H1 (cell line): ENCODE measurements at places on chromosomes 2 and 18.
A peak's percentile ranks its signal among the peaks of the same experiment; 100 is the strongest.

DNA sequence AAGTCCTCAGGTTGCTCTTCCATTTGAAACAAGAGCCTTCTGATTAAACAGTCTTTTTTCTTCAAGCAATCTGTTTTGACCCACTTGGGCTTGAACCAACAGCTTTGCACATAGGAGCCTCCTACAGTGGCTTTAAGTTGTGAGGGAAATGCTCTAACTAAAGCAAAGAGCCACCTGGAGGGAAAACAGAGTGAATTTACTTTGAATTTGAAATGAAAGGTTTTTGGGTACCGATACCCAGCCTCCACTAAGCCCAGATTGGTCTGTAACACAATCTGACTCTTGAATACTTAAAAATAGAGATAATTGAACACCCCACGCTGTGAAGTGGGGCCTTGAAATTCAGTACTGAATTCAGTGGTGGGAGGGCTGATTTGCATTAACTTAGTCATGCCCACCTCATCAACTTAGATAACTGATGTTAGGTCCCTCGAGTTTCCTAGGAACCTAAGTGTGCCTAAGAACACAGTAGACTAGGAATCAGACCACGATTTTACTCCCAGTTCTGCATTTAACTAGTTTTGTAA, 56.3 kb upstream of the ACVR1C start:
- H3K27me3 ChIP-seq: peaks cover 65% of the 10 kb centered on the region
- no peaks in the 10 kb centered on the region for H3K36me3 ChIP-seq
- H3K4me3 ChIP-seq: no peak overlapping the region
- DNase-seq: no peak

- DNase-seq: no peak
- no peak overlapping the region for H3K4me3 ChIP-seq
- no peaks in the 10 kb centered on the region for H3K4me1 ChIP-seq
Measured at GRCh38 chr2:119684518-119684917, 5.5 kb downstream of the TMEM177 start.

- no peak overlapping the region for H3K4me3 ChIP-seq
- no peak overlapping the region for H3K27ac ChIP-seq
- H3K36me3 ChIP-seq: no peaks in the 10 kb centered on the region
- H3K4me1 ChIP-seq: no peaks in the 10 kb centered on the region
Measured at GRCh38 chr2:226730481-226730880, 69.1 kb downstream of the IRS1 start.

DNA sequence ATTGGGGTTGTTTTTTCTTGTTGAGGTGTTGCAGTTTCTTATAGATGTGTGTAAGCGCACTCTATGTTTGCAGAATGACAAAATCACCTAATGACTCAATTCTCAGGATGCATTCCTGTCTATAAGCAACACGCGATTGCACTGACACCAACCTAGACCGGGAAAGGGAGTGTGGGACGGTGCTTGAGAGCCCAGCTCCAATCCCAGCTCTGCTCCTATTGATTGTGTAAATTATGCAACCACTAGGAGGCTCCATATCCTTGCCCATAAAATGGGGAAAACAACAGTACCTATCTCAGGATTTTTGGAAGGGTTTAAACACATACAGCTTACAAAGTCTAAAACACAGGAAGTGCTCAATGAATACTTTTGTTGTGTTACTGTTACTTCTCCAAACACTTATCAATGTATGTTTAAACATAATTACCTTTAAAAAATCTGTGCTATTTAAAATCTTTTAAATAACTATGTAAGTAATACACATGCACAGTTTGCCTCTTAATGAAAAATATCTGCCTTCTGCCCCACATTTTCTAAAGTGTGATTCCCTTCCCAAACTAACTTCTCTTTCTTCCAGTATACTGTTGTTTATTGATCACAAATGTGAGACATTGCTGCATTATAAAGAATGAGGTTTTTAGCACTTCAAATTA, 132.5 kb downstream of the SPHKAP start:
- no peak overlapping the region for H3K27ac ChIP-seq
- H3K4me3 ChIP-seq: no peak overlapping the region
- no peaks in the 10 kb centered on the region for H3K36me3 ChIP-seq
- no peaks in the 10 kb centered on the region for H3K4me1 ChIP-seq

- H3K27ac ChIP-seq: no peak overlapping the region
- DNase-seq: no peak
- H3K36me3 ChIP-seq: no peaks in the 10 kb centered on the region
- peaks cover 14% of the 10 kb centered on the region for H3K27me3 ChIP-seq
Measured at GRCh38 chr2:132670496-132671150, 618 bp upstream of the LYPD1 start.

- no peak overlapping the region for H3K4me3 ChIP-seq
- peaks cover 3% of the 10 kb centered on the region; the same call in 1 of the 2 replicates for H3K36me3 ChIP-seq
- peaks cover 1% of the 10 kb centered on the region for H3K27me3 ChIP-seq
- no peaks in the 10 kb centered on the region for H3K4me1 ChIP-seq
Measured at GRCh38 chr2:165920748-165921147, 32.8 kb downstream of the TTC21B start.

DNA sequence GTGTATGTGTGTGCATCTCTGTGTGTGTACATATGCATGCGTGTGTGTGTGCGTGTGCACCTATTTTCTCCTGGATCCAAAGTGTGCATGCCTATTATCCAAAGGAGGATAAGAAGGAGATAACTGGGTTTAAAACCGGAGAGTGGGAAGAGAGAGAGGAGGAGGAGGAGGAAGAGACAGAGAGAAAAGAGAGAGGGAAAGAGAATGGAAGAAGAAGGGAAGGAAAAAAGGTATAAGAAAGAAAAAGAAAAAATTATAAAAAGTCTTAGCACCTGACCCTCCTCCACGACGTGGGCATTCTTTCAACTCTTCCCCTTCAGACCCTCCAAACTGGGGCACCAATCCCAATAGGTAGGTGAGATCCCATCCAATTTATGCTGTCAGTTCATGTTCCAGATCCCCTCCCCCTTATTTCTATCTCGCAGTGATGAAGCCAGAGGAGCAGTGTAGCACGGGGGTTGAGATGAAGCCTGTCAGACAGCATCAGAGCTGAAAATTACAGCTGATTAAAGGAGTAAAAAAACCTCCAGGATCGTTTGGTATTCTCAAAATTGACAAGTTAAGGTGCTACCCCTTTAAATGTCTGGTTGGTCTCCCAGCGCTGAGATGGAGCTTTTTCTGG, 386.7 kb upstream of the ATP5MC3 start:
- H3K4me1 ChIP-seq: no peaks in the 10 kb centered on the region
- no peaks in the 10 kb centered on the region for H3K36me3 ChIP-seq
- no peak overlapping the region for H3K4me3 ChIP-seq
- DNase-seq: no peak
- no peaks in the 10 kb centered on the region for H3K27me3 ChIP-seq
- no peak overlapping the region for H3K27ac ChIP-seq

- DNase-seq: no peak
- H3K36me3 ChIP-seq: no peaks in the 10 kb centered on the region
- peaks cover 27% of the 10 kb centered on the region for H3K4me1 ChIP-seq
- H3K4me3 ChIP-seq: no peak overlapping the region
Measured at GRCh38 chr2:41950666-41950960, 97.2 kb upstream of the PKDCC start.

GRCh38 chr2:110674620-110675555, 3.0 kb downstream of the BUB1 start:
- H3K36me3 ChIP-seq: peaks cover 44% of the 10 kb centered on the region
- H3K4me3 ChIP-seq: peak overlapping the region; percentile 22; the same call in 1 of the 2 replicates
- no peak overlapping the region for H3K27ac ChIP-seq

- H3K36me3 ChIP-seq: no peaks in the 10 kb centered on the region
- no peaks in the 10 kb centered on the region for H3K4me1 ChIP-seq
- H3K27me3 ChIP-seq: no peaks in the 10 kb centered on the region
Measured at GRCh38 chr18:61248589-61248988, 84.6 kb upstream of the CDH20 start.

- no peak overlapping the region for H3K4me3 ChIP-seq
- H3K36me3 ChIP-seq: no peaks in the 10 kb centered on the region
- peaks cover 5% of the 10 kb centered on the region; the same call in 1 of the 2 replicates for H3K4me1 ChIP-seq
- H3K27ac ChIP-seq: no peak overlapping the region
- DNase-seq: no peak
- H3K27me3 ChIP-seq: no peaks in the 10 kb centered on the region
Measured at GRCh38 chr18:49631146-49631866, 69.4 kb downstream of the LIPG start.

- no peaks in the 10 kb centered on the region for H3K36me3 ChIP-seq
- no peak for DNase-seq
- H3K27ac ChIP-seq: peak overlapping the region; percentile 68; the same call in 1 of the 2 replicates
- H3K4me3 ChIP-seq: no peak overlapping the region
- H3K27me3 ChIP-seq: no peaks in the 10 kb centered on the region
Measured at GRCh38 chr2:88538362-88538917, 85.9 kb upstream of the FOXI3 start.

- H3K4me1 ChIP-seq: 0 out of 2 replicates have a peak, but pooled peaks cover 3% of the 10 kb centered on the region
- no peak overlapping the region for H3K27ac ChIP-seq
- DNase-seq: no peak
- H3K4me3 ChIP-seq: no peak overlapping the region
- H3K36me3 ChIP-seq: no peaks in the 10 kb centered on the region
Measured at GRCh38 chr2:239278361-239278760, 122.5 kb downstream of the HDAC4 start.

DNA sequence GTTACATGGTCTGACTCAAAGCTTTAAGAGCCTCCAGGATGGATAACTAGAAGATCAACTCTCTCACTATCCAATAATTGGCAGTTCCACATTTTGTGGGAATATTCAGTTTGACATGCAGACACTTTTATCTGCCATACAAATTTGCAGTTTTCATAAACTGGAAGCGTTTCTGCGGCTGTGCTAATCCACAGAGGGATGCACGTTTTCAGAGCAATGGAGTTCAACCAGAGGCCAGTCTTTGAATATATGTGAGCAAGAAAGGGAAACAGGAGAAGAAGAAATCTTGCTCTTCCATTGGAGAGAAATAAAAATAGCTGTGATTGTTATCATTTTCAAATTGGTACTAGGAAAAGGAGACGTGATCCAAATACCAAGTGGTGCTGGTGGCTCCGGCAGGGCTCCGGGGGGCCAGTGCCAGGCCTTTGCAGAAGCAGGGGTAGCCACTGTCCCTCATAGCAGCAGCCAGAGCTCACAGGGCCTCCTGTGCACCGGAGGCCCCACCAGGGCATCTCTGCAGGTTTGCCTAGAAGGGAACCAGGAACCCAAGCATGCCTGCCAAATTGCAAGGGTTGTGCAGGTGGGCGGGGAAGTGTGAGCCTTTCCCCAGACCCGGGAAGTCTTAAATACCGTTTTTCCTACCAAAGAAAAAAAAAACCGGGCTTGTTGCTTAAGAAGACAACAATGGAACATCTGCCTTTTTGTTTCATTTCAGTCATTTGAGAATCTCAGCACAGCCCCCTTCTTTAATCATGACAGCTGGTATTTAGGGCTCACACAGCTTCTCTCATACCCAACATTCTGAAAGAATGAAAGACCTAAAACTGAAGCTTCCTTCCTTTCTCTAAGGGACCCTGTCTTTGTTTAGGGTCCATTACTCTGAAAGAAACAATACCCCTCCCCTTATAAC, 791.1 kb upstream of the SOX11 start:
- H3K27me3 ChIP-seq: no peaks in the 10 kb centered on the region
- H3K36me3 ChIP-seq: no peaks in the 10 kb centered on the region

- no peak overlapping the region for H3K27ac ChIP-seq
- H3K4me3 ChIP-seq: no peak overlapping the region
- peaks cover 18% of the 10 kb centered on the region for H3K4me1 ChIP-seq
- DNase-seq: no peak
- no peaks in the 10 kb centered on the region for H3K27me3 ChIP-seq
- no peaks in the 10 kb centered on the region for H3K36me3 ChIP-seq
Measured at GRCh38 chr2:64283006-64283570, 138.9 kb upstream of the PELI1 start.

DNA sequence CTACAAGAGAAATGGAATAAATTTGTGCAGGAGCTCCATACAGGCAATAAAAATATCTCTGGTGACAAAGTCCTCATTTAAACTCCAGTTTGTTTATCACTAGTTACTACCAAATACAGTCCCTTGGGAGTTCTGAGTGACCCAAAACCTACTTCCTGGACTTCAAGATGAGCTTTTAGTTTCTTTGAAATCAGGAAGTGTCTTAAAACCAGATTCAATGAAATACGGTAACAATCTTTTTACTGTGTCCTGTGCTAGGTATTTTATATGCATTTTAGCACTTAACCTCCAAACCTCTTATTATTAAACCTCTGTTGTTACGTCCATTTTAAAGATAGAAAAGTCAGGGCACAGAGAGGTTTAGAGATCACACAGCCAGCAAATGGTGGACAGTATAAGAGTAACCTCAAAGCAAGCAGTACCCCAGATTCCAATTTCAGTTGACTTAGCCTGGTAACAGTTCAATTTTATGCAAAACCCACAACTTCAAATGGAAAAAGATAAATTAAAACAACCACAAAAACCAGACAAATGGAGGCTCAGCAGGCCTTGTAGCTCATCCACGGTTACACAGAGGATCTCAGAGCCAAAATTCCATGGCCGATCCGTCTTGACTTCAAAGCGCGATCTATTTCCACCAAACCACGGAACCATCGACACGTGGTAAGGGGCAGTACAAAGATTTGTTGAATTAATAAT, 1.3 kb upstream of the KCMF1 start:
- no peaks in the 10 kb centered on the region for H3K27me3 ChIP-seq
- peak overlapping the region; percentile 95 for H3K4me3 ChIP-seq
- peaks cover 27% of the 10 kb centered on the region for H3K36me3 ChIP-seq
- no peaks in the 10 kb centered on the region; the same call in 1 of the 2 replicates for H3K4me1 ChIP-seq
- peak overlapping the region; percentile 95 for H3K27ac ChIP-seq

DNA sequence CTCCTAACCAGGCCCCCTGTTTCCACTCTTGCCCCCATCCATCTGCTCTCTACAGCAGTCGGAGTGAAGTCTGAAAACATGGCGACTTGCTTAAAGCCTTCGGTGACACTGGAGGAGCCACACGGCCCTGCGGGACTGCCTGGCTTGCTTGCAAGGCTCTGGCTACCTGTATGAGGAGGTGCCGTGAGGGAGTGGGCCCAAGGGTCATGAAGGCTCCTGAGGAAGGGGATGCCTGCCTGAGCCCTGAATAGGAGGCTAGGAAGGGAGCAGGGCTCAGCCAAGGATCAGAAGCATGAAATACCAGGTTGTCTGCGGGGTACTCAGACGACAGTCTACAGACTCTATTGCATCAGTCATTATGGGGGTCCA, 75.4 kb downstream of the EMX1 start:
- H3K4me3 ChIP-seq: no peak overlapping the region
- H3K27me3 ChIP-seq: no peaks in the 10 kb centered on the region
- no peak overlapping the region for H3K27ac ChIP-seq
- no peak for DNase-seq

DNA sequence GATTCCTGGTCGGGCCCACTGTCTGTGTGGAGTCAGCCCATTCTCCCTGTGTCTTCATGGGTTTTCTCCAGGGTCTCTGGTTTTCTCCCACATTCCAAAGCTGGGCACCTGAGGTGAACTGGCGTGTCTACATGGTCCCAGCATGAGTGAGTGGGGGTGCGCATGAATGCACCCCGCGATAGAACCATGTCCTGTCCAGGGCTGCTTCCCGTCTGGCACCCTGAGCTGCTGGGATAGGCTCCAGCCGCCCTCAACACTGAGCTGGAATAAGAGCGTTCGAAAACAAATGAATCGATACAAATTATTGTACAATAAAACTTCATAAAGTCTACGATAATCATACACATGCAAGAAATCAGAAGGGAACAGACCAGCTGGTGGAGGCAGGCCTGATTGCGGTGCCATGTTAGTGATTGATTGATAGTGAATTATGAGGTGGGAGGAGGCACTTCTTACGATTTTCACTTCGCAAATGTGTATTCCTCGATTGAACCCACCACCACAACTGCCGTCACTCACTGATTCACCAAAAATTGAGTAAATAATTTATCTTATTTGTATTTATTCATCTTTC, 186.6 kb downstream of the MGAT5 start:
- no peaks in the 10 kb centered on the region for H3K27me3 ChIP-seq
- no peak for DNase-seq
- no peak overlapping the region for H3K27ac ChIP-seq
- H3K4me3 ChIP-seq: no peak overlapping the region
